ENCODE measurements at places on chromosomes 2 and 18.

DNA sequence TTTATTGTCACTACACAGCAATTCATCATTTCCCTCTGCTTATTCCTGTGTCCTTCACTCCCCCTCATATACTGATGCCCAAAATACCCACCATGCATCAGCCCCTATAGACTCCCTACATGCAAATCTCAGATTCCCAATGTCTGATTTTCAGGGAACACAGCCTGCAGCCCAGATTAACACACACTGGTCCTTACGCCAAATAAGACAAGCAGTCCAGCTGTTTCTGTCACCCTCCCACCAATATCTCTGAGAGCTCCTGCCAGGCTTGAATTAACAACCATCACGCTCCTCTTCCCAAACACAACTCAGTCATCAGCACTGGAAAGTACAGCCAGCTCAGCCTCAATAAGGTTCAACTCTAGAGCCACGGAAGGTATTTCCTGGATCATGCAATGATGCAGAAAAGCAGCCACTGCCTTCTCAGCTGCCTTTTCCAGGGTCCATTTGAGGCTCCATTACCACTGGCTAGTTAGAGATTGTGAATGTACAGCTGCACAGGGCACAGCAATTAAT lies 39.0 kb upstream of the SLC35F5 start:
- DNase-seq: no peak

DNA sequence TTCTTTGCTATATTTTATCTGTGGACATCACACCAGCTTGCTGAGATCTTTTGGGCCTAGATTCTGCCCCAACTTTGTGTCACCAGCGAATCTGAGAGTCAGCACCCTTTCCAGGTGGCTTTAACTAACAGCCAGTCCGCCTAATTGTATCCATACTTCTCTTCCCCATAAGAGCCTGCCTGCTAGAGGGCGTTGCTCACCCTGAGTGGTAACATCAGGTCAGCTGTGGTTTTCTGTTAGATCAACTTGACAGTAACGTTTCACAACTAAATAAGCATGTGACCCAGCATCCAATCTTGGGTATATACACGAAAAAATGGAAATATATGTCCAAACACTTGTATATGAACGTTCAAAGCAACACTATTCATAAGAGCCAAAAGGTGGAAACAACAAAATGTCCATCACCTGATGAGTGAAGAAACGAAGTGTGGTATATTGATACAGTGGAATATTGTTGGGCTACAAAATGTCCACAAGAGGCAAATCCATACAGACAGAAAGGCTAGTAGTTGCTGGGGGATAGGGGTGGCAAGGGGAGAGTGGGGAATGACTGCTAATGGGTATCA lies 24.9 kb downstream of the EFHD1 start:
- DNase-seq: no peak

GRCh38 chr2:118539290-118539689 lies 308.2 kb downstream of the EN1 start:
- DNase-seq: no peak

DNA sequence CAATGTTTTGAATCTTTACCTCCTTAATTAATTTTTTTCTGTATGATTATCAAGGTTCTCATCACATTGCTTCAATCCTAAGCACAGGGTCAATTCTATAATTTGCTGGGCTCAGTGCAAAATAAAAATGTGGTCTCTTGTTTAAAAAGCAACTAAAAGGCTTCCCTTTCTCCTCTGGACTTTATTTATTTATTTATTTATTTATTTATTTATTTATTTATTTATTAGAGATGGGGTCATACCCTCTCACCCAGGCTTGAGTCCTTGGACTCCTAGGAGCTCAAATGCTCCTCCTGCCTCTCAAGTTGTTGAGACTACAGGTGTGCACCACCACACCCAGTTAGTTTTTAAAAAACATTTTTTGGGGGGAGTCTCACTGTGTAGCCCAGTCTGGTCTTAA lies 710.1 kb upstream of the REG3G start:
- no peak for DNase-seq

- no peak for DNase-seq
Measured at GRCh38 chr2:169910109-169910799, 83.0 kb downstream of the UBR3 start.

GRCh38 chr2:208375491-208376068 lies 31.0 kb upstream of the PTH2R start:
- DNase-seq: no peak

GRCh38 chr2:229634601-229635370 lies 79.6 kb downstream of the DNER start:
- DNase-seq: no peak

DNA sequence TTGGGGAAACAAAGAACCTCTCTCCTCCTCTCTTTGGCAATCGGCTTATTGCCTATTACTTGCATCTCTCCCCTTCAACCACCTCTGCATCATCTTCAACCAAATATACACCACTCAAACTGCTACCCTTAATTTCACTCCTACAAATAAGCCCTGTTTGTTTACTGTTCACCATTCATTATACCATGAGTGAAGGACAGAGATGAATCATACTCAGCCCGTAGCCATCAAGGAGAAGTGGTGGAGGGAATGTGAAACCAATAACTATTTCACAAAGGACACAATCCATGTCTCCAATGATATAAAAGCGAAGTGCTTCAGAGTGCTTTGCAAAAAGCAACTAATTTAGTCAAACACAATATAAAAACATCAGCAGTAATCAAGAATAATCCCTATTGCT lies 76.8 kb downstream of the CACNB4 start:
- no peak for DNase-seq

GRCh38 chr2:83280391-83280790 lies 1178.7 kb downstream of the SUCLG1 start:
- DNase-seq: no peak

DNA sequence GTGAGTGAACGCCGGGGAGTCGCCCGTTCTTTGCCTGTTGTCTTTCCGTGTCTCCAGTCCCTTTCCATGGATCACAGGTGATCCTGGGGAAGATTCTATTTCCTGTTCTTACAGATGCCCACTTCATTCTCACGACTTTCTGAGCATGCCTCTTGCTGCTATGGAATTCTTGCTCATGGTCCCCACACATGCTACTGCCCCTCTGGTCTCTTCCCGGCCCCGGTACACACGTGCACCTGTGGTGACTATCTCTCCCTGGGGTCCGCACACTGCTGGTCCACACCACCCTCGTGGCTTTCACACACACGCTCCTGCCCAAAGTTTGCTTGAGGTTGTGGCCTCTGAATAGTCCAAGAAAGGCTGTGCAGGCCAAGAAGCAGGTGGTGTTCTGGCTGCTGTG lies 67.9 kb upstream of the ALKAL2 start:
- DNase-seq: no peak

DNA sequence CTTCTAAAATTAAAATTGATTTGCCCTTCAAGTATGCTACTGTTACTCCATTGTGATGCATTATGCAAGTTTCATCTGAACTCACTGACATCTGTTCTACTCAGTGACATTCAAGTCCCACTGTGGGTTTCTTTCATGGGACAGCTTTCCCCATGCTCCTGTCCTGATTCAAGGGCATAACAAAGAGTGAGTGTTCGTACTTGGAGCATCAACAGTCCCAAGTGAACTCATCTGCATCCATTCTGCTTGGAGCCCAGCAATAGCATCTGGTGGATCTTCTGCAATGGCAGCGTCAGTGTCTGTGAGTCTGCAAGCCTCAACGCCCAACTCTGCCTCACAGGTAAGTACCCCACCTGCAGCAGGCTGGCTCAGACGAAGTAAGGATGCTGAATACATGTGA lies 27.5 kb downstream of the BUB1 start:
- DNase-seq: no peak

GRCh38 chr18:34787931-34788532 lies 77.9 kb downstream of the DTNA start:
- DNase-seq: peak; percentile 56

DNA sequence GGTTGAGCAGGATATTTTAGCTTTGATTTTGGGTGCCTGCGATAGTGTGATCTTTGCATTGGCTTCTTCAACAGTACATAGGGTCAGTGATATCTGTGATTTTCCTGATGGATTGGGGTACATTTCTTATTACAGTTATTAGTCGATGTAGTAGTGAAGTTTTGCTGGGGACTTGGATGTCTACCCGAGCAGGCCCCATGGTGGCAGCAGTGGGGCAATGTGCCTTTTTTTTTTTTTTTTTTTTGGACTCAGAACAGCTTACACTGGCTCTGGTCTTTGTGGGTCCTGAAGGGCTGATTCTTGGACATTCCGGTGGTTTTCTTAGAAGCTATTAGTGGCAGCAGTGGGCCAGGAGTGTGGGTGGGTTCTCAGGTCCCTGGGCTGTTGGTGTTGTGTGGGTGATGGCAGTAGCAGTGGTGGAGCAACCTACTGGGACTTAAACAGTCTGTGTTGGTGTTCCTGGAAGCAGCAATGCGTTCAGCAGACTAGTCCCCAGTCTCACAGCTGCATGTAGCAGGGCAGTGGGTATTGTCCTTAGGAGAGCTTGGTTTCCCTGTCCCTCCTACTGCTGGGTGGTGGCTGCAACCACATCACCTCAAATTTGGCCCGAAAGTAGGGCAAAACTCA lies 53.7 kb upstream of the SLC4A10 start:
- DNase-seq: no peak

DNA sequence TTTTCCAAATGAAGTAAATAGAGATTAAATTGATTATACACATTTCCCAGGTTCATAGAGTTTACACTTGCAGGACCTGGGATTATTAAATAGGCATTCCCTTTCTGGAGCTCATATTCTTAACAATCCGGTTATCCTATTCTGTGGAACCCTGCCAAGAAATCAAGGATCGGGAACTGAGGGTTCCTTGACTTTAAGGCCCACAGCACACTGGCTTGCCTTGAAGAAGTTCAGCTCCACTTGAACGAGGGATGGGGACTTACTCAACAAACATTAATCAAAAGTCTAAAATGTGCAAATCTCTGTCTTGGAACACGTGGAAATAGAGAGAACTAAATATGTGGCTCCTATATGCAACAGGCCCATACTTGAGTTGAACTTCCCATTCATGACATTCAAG lies 142.3 kb upstream of the RGPD4 start:
- no peak for DNase-seq

DNA sequence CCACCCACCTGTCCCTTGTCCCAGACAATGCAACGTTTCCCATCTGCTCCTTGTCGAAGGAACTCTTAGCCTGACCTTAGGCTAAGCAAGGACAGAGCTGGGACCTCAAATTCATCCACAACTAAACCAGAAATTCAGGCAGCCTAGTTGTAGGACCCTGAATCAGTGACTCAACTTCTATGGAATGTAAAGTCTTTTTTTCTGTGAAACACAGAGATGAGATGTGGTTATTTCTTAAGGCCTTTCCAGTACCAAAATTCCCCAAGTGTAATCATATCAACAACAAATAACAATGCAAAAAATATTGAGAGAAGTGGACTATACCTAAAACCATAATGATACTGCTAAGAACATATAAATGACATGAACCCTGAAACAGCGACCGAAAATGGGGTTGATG lies 46.7 kb downstream of the EN1 start:
- DNase-seq: no peak

GRCh38 chr18:58213440-58213839 lies 169.4 kb downstream of the NEDD4L start:
- DNase-seq: peak; percentile 23

DNA sequence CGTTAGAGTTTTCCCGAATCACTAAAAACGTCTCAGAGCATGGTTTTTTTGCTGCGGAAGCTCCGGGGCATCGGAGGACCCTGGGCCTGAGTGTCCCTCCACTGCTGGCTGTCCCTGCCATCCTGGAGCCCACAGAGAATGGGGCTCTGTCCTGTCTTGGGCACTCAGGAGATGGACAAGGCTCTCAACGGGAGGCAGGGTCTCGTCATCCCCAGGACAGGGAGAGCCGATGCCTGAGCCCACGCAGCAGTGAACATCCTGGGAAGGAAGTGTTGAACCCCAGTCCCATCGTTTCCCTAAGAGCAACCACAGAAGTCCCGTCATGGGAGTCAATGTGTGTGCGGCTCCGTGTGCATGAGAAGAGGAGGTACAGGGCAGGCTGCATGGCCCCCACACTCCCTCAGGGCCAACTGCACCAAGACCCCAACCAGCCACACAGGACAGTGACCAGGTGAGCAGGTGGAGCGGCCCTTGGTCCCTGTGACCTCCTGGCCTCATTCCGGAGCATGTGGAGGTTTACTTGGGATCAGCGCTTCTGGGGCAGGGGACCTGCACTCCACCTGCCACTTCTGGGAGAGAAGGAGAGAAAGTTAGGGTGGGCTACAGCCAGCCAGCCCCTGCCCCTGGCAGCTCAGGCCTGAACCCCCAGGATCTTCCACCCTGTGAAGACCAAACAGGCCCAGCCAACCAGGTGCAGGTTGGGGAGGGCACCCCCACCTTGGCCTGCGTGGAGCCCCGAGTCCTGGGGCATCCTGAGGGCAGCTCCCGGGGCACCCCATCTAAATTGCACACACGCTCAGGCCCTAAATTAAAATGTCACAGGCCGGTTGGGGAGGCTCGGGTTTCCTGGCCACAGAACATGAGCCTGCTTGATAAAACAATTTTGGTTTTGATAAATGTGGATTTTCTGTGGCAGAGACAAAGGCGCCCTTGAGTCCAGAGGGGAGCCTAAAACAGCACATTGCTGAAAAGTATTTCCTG lies 3.1 kb upstream of the SNED1 start:
- no peak for DNase-seq

GRCh38 chr2:99697811-99698568 lies 208.2 kb upstream of the REV1 start:
- DNase-seq: no peak

DNA sequence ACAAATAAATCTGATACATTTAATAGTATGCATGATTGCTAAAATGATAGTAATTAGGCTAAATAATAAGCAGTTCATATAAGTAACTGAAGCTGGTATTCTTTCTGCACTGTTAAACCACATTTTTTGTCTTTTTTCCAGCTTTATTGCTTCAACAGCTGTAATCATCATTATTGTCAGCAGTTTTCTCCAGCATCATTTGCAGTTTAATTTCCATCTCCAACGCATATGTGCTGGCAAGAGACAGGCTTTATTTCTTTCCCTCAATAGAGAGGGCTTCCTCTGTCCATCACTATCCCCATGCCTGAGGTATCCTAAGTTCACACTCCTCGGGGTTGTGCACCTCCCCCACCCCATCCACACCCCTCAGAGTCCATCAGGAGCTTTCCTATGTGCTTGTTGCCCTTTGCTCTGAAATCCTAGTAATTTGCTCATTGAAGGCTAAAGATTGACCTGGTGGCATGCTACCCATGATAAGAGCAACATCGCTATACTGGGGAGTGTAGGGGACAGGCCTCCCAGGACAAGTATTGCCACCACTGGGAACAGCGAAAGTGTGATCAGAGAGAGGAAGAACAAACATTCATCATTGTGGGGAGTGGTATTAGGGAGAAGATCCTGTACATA lies 37.1 kb downstream of the B4GALT6 start:
- DNase-seq: no peak
